Suppressor macrophage (primary cell): ENCODE measurements at places on chromosomes 11 and 22.

- no peak for DNase-seq
These were observed 73.5 kb upstream of the PPARA start for GRCh38 chr22:46076651-46077339.

DNA sequence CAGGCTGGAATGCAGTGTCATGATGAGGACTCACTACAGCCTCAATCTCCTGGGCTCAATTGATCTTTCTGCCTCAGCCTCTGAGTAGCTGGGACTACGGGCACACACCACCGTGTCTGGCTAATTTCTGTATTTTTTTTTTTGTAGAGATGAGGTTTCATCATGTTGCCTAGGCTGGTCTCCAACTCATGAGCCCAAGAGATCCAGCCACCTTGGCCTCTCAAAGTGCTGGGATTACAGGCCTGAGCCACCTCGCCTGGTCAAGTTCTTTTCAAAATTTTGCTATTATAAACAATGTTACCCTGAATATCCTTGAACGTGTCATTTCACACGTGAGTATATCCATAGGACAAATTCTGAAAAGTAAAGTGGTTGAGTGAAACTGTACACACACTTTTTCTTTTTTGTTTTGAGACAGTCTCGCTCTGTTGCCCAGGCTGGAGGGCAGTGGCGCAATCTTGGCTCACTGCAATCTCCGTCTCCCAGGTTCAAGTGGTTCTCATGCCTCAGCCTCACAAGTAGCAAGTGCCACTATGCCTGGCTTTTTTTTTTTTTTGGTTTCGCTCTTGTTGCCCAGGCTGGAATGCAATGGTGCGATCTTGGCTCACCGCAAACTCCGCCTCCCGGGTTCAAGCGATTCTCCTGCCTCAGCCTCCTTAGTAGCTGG is 21.6 kb upstream of the EP300 start:
- no peak for DNase-seq

- DNase-seq: no peak
These were observed 59.7 kb upstream of the RASD2 start for GRCh38 chr22:35480627-35481550.

DNA sequence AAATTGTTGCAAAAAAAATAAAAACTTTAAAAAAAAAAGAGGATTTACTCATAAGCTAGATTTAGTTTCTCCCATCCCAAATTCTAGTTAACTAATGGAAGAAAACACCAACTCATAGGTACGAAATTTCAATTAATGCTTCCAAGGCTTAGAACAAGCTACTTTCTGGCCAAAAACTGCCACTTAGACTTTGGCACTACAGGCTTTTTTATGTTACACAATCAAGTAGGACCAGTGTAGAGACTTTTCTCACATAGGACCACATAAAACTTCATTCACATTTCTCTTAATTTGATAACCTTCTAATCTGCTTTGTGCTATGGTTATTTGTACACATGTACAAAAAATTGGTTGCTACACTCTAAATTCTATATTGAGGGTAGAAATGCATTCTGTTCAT is 3.1 kb downstream of the ST13 start:
- no peak for DNase-seq
